ENCODE measurements at places on chromosomes 6 and 20. TPM values are rescaled to one million over a fixed set of nuclear protein-coding genes. Genes with fewer than 3 reads are reported as not detected.
A peak's percentile ranks its signal among the peaks of the same experiment; 100 is the strongest.

GRCh38 chr20:43571771-43572170 is 12.9 kb downstream of the SGK2 start:
- no peak for DNase-seq

GRCh38 chr6:7673063-7673536 is 52.8 kb upstream of the BMP6 start:
- peak; percentile 69 for DNase-seq

- DNase-seq: peak; percentile 53
These were observed 131.2 kb upstream of the CDH4 start for GRCh38 chr20:61120595-61121515.

DNA sequence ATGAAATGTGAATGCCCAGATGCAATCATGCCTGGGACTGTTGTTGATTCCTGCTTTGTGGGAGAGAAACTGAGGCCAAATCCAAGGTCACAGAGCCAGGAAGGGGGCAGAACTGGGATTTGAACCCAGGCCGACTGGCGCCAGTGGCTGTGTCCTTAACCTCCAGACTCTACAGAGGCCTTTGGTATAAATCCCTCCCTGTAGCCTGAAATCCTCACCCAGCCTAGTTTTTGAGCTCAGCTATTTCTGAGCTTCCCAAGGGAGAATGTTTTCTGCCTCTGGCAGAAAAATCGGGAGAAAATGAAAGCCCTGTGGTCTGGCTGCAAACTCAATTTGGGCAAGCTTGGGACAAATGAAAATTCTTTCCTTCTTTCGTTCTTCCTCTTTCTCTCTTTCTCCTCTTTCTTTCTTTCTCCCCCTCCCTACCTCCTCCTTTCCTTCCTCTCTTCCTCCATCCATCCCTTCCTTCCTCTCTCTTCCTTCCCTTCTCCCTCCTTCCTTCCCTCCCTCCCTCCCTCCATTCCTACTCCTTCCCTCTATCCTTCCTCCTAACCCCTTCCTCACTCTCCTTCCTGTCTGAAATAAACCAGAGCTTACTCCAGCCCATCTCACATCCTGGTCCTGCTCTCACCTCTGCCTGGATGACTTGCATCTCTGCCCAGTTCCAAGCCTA is 34.9 kb downstream of the SNAI1 start:
- DNase-seq: peak; percentile 77

GRCh38 chr6:18078866-18079265 is 43.6 kb downstream of the NHLRC1 start:
- no peak for DNase-seq

DNA sequence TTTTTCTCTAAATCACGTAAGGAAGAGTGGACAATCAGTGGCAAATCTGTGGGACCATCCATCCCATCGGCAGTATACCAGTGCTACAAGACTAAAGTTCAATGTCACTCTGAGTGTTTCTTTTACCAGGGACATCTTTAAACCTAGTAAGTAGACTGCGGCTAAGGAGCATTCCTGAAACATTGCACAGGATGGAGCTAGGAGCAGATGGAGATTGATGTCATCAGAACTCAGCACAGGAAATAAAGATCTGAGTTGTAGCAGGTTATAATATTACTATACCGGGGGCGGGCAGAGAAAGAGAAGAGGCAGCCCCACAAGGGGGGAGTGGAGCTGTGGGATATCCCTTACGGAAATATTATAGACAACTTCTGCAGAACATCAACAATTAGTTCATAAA is 162.1 kb downstream of the MTFR2 start:
- no peak for DNase-seq

DNA sequence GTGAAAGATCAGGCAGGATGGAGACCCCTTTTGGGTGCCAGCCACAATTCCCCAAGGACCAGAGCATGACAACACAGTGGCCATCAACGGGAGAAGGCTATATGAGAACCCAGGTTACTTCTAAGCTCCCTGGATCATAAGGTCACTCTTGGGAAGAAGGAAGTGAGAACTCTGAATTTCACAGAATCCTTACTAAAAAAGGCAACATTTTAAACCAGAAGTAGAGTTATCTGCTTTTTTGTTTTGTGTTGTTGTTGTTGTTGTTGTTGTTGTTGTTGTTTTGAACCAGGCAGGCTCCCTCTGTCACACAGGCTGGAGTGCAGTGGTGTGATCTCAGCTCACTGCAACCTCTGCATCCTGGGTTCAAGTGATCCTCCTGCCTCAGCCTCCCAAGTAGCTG is 107.4 kb upstream of the TNFAIP3 start:
- no peak for DNase-seq

- DNase-seq: no peak
These were observed 42.3 kb downstream of the TMC2 start for GRCh38 chr20:2578475-2579192.

Gene CST2
- not detected for total RNA-seq

Gene UBD
- not detected for total RNA-seq

Gene RTF2
- total RNA-seq: 66.1 TPM

Gene GJA10
- not detected for total RNA-seq
